ENCODE measurements at places on chromosomes 7 and 10. TPM values are rescaled to one million over a fixed set of nuclear protein-coding genes. Genes with fewer than 3 reads are reported as not detected.
A peak's percentile ranks its signal among the peaks of the same experiment; 100 is the strongest.

The GALNT11 gene
- total RNA-seq: 29.4 TPM

The TIMM23B gene
- total RNA-seq: 11.5 TPM

The GRB10 gene
- 13.4 TPM for total RNA-seq

The FZD8 gene
- total RNA-seq: 7.0 TPM

The GPR15LG gene
- not detected for total RNA-seq

The NXPH1 gene
- not detected for total RNA-seq

The TRIL gene
- total RNA-seq: not detected

The KCP gene
- 0.03 TPM for total RNA-seq

The ALOX5 gene
- total RNA-seq: not detected

The ANKRD7 gene
- total RNA-seq: 0.71 TPM

The POLL gene
- total RNA-seq: 16.1 TPM

The CLRN3 gene
- total RNA-seq: not detected

The TACR2 gene
- not detected for total RNA-seq

GRCh38 chr7:107002126-107002525 lies 42.4 kb upstream of the PRKAR2B start:
- no peak for DNase-seq

DNA sequence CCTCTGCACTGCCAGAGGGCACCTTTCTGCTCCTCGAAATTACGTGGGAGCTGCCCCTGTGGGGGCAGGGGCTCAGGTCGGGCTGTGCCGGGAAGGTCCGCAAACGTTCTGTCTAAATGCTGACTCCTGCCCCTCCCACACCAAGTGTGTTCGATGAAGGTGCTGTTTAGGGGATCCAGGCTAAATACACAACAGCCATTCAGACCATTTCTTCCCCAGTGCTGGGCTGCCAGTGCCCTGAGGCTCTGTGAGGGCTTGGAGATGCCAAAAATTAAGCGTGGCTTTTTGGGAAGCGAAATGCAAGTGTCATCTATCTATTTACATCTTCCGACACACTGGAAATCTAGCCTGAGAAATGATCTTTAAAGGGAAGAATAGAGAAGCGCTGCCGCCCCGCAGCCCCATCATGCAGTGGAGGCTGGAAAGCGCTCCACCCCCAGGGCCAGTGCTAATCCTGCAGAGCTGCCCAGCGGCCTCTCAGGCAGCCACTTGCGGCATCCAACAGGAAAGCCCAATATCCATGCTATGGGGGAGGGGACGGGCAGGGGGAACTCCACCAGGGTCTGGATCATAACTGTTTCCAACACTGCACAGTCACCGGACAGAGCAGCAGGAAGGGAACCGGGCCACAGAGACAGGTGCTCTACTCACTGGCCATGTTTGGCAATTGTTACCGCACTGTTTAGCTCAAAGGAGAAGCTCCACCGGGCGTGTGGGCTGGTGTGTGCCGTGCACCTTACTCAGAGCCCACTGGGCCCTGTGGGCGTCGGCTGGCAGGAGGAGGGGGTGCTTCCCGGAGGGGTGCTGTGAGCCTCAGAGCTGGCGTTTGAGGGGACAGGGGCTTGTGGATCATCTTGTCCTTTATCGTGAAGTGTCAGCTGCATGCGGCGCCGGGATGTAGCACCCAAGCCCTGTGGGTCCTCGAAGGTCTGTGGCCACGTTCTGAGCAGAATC lies 205.5 kb downstream of the DNAJB6 start:
- DNase-seq: no peak

- no peak for DNase-seq
Observed at GRCh38 chr7:79624336-79624735, 170.9 kb upstream of the MAGI2 start.

- DNase-seq: peak; percentile 80
Observed at GRCh38 chr7:155665957-155666287, 21.5 kb downstream of the RBM33 start.

DNA sequence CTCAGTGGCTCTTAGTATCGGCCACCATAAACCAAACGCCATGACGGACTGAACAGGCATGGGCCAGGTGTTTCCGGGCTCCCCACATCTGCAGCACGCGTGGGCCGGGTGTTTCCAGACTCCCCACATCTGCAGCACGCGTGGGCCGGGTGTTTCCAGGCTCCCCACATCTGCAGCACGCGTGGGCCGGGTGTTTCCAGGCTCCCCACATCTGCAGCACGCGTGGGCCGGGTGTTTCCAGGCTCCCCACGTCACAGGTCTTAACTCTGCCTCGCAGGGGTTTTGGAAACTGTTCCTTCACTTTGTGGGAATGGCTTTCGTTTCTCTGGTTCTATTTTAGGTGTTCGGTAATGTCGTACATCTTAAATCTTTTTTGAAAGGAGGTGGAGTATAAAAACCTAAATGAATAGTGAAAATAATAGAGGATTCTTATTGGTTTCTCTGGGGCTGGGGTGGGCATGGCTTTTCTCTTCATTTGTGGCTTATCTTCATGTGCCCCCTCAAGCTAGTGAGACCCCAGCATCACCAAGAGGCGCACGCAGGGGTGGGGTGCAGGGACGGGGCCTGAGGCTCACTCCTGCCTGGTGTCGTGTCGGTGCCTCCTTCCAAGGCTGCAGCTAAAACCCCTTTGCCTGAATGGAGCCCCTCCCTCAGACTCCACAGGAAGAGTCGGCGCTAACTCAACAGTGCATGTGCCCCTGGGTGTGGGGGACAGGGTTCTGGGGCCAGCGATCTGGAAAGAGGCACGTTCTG lies 126.3 kb downstream of the WDR37 start:
- no peak for DNase-seq

GRCh38 chr10:70053218-70053840 lies 683 bp downstream of the MACROH2A2 start:
- no peak for DNase-seq

DNA sequence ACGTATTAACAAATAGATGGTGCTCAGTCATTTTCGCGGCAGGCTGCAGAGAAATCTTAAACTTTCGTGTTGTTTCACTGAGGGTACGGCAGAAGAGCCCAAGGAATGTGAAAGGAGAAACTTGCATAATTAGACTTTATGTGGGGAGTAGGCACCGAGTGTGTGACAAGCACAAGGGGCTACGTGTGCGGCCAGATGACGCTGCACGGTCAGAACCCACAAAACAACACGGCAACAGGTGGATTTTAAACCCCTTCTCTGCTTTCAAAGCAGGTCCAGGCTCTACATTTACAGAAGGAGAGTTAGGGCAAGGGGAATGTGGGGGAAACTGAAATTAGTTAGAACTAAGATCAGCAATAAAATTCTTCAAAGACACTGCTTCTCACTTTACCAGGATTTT lies 392 bp upstream of the UCN3 start:
- no peak for DNase-seq

GRCh38 chr7:103821092-103821491 lies 168.4 kb downstream of the RELN start:
- no peak for DNase-seq

DNA sequence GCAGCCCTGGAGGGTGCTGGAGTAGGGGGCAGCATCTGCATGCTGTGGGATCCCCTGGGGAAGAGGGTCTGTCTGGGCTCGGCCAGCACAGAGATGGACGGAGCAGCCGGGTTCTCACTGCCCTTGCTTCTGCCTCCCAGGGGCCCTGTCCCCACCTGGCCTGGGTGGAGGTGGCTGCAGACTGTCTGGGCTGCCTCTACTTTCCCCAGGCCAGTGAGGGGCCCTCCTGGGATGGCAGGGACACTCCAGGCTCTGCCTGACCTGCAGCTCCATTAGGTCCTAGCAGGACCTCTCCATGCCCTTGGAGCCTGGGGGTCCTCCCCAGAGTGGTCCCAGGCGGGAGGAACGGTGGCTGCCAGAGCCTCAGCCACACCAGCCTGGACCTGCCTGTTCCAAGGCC lies 63.7 kb downstream of the PWWP2B start:
- no peak for DNase-seq

DNA sequence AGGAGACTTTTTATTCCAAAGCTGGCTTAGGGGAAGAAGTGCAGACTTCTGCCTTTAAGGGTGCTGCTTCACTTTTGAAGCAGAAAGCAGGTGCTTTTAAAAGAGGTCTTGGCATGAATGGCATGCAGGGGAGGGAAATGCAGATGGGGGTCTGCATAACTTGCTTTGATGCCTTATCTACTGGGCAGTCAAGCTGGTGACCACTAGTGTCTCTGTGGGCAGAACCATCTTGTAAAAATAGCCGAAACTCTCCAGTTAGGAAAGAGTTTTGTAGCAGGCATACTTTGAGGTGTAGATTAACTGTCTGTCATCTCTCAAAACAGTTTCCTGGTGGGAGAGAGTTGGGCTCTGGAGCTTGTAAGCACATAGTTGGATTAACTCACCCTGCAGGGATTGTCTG lies 9.9 kb upstream of the CTNNA3 start:
- DNase-seq: no peak

DNA sequence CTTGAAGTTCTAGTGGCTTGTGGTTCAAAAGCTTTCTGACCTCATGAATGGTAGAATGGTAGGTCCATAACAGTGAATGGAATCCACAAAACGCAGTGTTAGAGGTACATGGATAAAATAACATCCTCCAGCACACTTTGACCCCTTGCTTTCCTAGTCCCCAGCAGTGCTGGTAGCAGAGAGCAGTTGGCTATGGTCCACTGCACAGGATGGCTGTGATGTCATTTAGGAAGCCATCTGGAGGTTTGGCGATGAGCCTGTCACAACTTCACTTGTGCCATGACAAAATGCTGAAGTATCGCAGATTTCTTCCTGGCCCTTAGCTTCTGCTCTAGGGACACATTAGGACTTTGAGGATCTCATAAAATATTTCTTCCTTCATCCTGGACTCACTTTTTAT lies 300.0 kb upstream of the FZD8 start:
- DNase-seq: no peak

- no peak for DNase-seq
Observed at GRCh38 chr10:49817845-49818244, 55.7 kb upstream of the OGDHL start.

DNA sequence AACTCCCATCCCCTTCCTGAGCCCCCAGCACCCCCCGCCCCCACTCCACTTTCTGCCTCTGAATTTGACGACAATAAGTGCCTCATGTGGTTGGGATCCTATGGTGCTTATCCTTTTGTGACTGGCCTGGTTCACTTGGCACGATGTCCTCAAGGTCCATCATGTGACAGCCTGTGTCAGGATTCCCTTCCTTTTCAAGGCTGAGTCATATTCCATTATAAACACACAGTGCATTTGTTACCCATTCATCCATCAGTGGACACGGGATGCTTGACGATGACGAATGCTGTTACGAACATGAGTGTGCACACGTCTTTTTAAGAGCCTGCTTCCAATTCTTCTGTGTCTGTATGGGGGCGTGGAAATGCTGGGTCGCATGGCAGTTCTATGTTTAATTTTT lies 26.7 kb downstream of the SHH start:
- DNase-seq: no peak

- no peak for DNase-seq
Observed at GRCh38 chr10:70250961-70251680, 17.9 kb upstream of the PPA1 start.

DNA sequence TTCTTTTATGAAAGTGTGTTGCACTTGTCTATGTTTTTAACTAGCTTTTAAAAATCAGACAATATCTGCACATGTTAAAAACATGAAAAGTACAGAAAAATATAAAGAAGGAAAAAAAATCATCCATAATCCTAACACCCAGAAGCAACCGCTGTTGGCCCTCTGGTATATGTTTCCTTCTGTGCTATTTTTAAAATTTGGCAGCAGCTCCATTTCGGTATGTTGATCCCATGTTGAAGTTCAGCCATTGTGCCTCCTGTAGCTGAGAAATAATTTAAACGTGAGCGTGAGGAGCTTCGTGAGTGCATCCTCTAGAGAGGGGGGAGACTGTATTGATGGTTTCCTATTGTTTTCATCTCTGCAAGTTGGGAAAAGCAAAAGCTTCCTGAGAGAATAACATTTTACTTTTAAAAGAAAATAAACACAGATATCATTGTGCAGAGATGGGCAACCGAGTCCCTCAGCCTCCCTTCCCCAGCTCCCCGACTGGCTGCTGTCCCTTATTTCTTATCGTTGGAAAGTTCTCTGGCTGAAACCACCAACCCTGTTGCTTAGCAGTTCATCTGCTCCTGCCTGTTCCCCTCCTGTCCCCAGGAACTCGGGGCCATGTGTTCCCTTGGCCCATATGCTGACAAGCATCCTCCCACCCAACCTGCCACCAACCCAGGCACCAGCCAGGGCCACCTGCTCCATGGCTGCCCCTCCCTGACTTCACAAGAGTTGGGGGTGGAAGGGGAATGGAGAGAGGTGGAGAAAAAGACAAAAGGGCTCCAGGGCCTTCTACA lies 499.1 kb upstream of the PODXL start:
- no peak for DNase-seq

- no peak for DNase-seq
Observed at GRCh38 chr10:129048513-129048912, 418.5 kb upstream of the MGMT start.

DNA sequence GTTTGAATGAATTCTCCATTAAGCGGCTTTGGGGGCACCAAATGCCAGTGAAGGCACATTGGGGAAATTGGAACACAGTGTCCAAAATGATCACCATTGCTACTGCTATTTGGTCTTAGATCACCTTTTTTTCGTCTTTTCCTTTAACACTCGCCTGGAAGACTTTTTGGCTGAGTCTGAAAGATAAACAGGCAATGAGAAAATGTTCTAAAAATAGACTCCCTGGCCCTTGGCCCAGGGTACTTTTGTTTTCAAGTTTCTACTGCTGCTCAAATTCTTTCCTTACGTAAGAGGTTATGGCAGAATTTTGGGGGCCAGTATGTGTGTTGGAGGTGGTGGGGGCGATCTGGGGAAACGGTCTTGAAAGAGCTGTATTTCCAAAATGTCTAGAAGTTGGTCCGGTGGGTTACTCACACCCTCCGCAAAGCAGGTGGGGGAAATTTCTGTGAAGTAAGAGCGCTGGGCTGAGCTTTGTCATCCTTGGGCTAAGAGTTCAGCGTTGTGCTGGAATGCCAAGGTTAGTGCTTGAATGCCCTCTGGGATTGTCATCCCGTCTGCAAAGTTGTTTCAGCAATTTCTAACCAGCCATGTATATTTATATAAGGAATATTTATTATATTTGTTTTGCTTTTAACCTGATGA lies 1.3 kb upstream of the ITPRIP start:
- DNase-seq: no peak

DNA sequence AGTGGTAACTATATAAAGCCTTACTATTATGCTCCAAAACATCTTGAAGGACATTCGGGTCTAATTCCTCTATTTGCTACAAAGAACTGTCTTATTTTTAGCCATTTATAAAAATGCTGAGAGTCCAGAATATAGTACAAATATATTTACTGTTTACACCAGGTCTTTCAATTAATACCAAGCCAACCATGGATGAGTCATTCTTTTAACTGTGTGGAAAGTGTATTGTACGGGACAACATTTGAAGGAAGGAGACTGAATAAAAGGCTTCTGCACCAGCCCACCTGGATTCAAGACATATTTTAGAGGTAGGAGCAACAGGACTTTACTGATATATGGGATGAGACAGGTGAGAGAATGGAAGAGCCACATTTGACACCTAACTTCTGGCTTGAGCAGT lies 35.4 kb downstream of the MASTL start:
- no peak for DNase-seq

GRCh38 chr7:84081973-84082522 lies 112.5 kb downstream of the SEMA3A start:
- DNase-seq: no peak

DNA sequence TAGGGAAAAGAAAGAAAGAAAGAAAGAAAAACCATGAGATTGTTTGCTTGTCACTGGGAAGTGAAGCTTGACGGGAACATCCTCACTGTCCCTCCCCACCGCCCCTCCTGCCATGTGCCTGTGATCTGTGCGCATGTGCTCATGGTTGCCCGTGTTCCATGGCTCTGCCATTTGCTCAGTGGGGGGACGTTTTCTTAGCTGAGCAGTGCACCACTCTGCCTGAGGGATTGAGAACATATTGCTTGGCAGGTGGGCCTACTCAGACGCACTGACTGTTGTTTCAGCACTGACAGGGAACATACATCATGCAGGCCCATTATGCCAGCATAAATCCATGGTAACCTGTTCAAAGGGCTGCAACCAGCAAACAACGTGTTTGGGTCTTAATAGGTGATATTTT lies 747.9 kb upstream of the GALNT17 start:
- no peak for DNase-seq

Data from foreskin keratinocyte (primary cell).